Activated naive CD4-positive, alpha-beta T cell treated with anti-CD3 and anti-CD28 coated beads, Interleukin-2, amount 50 U/mL, for 16 hours (primary cell): ENCODE measurements at places on chromosomes 2 and 18.

DNA sequence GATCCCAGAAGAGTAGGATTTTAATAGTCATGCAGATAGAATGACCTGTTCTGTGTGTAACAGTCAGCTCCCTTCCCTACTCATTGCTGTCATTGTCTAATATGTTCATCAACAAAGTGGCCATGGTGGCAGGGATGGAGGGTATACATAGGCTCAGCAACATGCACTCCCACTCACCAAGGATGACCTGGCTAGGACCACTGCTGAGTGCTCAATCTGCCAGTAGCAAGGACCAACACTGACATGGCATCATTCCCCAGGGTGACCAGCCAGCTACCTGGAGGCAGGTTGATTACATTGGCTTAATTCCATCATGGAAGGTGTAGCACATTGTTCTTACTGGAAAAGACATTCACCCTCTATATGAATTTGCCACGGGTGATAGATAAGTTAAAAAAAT is 401.7 kb upstream of the CELF4 start:
- no peak for DNase-seq

GRCh38 chr2:46286715-46287114 is 10.5 kb upstream of the EPAS1 start:
- DNase-seq: no peak

DNA sequence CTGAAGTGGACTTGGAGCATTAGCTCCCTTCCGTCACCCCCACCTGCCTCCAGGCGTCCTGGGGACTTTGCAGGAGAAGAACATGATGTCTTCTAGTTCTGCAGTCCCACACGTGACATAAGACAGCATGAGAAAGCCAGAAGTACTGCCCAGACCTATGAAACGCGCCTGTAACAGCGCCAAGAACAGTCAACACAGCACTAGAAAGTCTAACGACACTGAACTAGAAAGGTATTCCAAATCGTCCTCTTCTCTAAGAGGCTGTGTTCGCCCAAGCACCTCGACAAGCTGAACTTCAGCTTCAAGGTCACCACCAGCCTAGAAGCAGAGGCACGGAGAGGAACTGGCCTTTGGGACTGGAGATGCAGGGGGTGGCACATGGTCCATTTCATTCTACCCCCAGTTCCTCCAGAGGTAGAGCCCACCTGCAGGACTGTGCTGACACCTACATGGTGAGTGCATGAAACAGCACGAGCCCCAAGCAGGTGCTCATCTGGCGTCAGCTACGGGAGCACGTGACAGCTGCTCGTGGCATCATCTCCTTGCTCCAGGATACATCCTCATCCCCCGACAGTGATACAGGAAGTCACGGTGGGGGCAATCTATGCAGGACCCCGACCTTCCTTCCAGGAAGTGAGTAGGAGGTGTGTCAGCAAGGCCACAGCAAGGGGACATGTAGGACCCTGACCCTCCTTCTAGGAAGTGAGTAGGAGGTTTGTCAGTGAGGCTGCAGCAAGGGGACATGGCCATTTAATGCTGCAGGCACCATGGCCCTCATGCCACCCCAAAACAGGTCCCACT is 3.7 kb downstream of the HDAC4 start:
- peak; percentile 50 for DNase-seq

GRCh38 chr2:108593547-108594098 is 59.4 kb downstream of the LIMS1 start:
- no peak for DNase-seq

DNA sequence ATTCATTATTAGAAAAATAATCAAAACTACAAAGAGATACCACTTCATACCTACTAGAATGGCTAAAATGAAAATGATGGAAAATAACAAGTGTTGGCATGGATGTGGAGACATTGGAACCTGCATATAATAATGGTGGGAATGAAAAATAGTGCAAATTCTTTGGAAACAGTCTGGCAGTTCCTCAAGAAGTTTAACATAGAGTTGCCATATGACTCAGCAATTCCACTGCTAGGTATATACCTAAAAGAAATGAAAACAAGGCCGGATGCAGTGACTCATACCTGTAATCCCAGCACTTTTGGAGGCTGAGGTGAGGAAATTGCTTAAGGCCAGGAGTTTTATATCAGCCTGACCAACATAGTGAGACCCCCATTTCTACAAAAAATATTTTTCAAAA is 41.6 kb upstream of the ACYP2 start:
- no peak for DNase-seq

- no peak for DNase-seq
Measured at GRCh38 chr2:221724631-221725203, 152.6 kb upstream of the EPHA4 start.

DNA sequence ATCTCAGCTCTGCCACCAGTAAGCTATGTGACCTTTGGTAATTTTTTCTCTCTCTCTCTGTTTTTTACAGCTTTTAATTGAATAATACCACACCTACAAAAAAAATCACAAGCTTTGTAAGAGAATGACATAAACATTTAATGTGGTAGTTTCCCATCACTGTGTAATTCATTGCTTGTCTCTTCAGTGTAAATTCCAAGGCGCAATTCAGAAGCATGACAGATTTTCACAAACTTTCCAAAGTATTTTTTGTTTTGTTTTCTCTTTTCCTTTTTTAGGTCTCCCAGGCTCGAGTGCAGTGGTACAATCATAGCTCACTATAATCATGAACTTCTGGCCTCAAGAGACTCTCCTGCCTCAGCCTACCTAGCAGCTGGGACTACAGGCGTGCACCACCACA is 25.0 kb upstream of the PPM1B start:
- DNase-seq: no peak

DNA sequence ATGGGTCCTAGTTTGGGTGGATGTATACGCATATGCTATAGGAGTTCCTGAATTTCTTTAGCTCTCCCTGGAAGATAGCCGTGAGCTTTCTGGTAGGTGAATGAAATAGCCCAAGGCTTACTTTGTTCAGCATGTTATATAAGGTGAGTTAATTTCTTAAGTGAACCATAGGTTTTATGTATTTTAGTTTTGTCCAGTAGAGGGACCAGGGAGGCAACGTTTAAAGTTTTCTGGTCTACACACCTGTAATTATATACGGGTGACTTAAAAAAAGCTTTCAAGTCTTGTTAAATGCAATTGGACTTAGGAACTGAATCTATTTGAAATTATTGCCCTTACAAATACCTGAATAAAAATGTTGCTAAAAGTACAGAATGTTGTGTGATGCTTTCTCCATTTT is 402.5 kb upstream of the DDX18 start:
- DNase-seq: no peak

GRCh38 chr18:78241535-78242253 is 737.9 kb upstream of the SALL3 start:
- DNase-seq: no peak

GRCh38 chr2:121080013-121080772 is 204.8 kb downstream of the TFCP2L1 start:
- DNase-seq: peak; percentile 30

DNA sequence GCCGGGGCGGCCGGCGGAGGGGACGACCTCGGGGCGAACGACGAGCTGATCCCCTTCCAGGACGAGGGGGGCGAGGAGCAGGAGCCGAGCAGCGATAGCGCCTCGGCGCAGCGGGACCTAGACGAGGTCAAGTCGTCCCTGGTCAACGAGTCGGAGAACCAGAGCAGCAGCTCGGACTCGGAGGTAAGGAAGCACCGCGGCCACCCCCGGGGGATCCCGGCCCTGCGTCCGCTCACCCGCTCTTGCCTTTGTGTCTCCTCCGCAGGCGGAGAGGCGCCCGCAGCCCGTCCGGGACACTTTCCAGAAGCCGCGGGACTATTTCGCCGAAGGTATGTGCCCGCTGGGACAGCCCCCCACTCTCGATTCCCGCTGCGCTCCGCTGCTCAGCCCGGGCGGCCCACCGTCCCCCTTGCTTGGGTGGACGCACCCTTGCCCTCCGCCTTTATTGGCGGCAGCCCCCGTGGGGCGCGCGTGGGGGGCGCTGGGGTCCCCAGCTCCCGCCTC is 611 bp downstream of the TCF7L1 start:
- DNase-seq: peak; percentile 18

- no peak for DNase-seq
Measured at GRCh38 chr2:67479261-67479660, 82.1 kb downstream of the ETAA1 start.

DNA sequence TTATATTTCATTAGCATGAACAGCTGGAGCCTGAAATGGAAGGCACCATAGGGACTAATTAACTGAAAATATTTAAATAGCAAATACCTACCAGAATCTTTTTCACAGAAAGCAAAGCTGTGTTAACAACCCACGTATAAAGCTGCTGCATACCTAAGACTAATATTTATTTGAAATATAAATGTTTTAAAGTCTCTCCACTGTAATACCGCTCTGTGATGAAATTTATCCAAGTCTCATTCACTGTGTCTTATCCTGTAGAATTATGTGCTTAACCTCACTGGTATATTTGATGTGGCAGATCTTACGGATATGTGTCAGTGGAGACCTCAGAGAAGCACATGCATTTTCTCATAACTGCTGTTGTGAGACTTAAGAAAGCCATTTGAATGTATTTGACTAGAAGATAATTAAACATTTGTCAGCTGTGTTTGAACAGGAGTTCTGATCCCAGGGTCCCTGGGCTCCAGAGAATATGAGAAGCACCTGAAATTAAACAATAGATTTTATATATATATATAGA is 373.3 kb downstream of the ZNF804A start:
- DNase-seq: no peak

DNA sequence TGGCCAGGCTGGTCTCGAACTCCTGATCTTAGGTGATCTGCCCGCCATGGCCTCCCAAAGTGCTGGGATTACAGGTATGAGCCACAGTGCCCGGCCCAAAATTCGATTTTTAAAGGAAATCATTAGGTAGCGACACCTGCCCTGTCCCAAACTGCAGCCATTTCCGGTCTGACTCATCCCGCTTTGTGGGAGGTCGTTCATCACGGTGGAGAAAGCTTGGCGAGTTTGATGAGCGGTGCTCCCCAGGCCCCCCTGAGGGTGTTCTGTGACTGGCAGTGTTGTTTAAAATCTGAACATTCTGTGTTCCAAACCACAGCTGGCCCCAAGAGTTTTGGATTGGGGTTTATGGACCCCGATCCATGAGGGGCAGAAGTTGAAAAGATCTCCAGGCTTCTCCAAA is 53.0 kb upstream of the GLI2 start:
- no peak for DNase-seq

DNA sequence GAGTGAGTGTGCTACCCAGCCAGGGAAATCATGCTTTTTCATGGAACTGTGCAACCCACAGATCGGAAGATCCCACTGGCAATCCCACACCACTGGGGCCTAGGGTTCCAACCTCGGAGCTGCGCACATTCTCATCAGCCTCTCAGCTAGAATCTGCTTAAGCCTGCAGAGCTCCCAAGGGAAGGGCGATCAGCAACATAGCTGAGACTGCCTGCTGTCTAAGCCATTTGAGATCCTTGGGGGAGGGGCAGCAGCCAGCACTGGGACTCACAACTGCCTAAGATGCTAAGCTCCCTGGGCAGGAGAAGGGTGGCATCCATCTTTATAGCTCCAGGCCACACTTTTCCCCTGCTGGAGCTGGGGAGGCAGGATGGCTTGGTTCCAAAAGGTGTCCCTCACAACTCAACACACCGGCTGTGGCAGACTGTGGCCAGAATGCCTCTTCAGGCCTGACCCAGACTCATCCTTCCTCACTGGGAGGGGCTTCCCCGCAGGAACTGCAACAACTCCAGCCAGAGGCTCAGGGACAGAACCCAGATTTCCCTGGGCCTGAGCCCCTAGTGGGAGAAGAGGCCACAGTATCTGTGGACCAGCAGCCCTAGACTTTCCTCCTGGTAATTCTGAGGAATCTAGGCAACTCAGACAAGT is 1133.3 kb upstream of the PIK3C3 start:
- no peak for DNase-seq

GRCh38 chr2:134087371-134087921 is 166.4 kb upstream of the MGAT5 start:
- no peak for DNase-seq

DNA sequence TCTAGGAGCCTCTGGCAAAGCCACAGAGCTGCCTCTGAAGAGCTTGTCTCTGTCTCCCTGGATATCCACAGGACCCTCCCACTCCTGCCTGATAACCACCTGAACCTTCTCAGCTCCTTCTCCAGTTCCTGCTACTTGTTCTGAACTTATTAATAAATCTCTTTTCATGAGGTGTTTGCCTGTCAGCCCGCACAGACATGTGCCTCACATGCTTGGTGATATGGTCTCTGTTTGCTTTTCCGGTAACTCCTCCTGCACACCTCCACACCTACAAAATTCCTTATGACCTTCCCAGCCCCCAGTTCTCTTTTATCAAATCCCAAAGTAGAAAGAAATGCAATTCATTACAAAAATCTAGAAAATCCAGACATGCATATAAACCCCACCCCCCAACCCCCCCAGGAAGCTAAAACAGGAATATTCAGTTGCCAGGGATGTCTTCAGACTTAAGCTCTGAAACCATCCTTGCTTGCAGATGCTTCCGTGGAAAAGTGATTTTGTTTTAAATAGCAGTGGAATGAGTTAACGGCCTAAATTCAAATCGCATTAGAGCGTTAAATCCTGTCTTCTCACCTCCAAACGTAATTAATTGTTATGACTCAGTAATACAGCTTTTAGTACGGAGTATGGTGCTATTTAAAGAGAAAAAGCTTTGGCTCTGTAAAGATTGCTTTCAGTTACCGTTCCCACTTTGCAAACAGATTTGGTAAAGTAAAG is 2.1 kb upstream of the PID1 start:
- DNase-seq: no peak

- no peak for DNase-seq
Measured at GRCh38 chr2:67186871-67187270, 210.3 kb upstream of the ETAA1 start.

DNA sequence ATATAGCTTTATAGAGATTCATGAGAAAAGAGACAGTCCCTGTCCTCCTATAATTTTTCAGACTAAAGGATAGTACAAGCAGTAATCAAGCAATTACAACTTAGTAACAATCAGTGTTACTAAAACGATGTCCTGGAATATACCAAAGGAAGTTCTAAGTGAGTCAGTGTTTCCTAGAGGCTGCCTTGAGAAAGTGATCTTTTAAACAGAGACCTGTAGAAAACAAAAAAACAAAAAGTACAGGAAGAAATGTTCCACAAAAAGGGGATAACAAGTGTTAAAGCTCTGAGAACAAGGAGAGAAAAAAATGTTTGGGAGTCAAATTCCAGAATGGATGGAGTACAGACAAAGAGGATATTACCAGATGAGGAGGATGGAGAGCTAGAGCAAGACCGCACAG is 556.4 kb downstream of the ERBB4 start:
- DNase-seq: no peak

GRCh38 chr18:420661-421246 is 79.7 kb downstream of the COLEC12 start:
- no peak for DNase-seq

DNA sequence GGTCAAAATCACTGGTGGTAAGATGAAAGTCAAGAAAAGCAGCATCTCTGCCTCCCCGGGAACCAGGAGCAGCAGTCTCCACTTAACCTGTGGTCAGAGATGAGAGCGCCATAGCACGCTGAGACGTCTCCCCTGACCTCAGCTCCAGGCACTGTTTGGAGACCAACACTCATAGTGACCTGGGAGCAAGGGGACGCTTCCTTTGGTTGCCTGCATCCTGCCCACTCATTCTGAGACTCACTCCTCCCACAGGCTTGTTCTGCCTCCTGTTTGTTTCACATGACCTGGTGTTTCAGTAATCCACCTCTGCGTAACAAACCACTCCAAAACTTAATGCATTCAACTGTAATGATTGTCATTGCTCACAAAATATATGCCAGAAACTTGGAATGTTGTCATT is 139.3 kb downstream of the ACOXL start:
- no peak for DNase-seq
